ENCODE measurements at places on chromosomes 2 and 18.

DNA sequence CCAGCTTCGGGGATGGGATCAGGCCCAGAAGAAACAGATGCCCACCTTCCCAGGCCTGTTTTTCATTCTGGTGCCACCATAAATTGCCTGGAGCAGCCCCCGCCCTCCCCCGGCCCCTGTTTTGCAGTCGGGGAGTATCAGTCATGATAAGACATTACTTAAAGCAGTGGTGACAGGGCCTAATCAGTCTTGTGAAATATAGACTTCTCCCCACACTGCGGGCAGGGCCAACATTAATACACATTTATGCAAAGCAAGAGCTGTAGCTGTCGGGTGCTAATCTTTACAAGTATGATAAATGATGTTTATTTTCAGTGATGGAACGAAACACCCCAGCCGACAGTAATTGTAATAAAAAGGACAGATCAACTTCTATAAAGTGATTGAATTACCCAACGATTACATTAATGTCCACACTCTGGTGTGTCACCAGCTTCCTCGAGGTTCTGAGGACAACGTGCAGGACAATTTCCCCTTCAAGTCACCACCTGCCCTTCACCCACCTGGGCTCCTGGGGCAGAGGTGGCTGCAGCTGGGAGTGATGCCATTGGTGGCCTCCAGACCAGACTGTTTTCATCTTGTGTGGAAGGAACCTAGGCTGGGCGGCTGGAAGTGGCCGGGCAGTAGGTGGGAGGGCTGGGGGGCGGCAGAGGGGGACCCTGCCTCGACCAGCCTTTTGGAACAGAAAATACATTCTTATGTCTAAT lies 226.0 kb downstream of the TFCP2L1 start:
- no peak for DNase-seq

DNA sequence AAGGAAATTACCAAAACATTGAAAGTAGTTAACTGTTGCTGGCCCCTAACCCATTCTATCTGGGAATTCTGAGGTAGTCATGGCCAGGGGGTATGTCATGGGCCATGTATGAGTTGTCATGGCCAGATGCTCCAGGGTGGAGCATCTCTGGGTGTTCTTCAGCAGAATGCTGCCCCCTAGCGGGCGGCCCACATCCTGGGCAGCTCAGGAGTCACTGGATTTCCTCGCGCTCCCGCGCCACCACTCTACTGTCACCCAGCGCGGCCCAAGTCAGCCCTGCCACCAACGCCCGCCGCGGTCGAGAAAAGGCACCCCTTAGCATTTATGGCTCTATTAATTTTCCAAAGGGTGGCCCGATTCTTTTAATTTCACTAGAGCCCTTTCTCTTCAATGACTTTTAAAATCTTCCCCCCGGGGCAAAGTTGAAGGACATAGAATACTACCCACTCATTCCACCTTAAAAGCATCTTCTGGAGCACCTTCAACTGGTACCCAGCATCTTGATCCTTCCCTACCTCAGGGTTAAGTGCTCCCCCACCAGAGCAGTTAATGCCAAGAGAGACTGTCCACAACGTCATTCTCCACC lies 41.6 kb downstream of the PKDCC start:
- peak; percentile 63 for DNase-seq

DNA sequence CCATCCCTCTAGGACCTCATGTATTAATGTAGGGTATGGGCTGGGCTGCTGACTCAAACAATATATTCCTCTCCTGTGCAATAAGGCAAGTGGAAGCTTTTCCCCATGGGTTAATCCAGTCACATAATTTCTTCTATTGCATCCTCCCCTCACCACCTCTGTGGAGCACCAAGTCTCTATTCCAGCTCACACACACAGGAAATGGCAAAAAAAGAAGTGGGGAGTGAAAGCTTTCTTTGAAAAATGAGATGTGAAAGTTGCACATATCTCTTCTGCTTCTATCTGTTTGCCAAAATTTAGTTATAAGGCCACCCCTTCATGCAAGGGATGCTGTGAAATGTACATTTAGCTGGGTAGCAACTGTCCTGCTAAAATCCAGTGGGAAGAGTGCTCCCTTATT lies 121.3 kb downstream of the CDC42EP3 start:
- no peak for DNase-seq

GRCh38 chr18:44712025-44712424 lies 31.3 kb downstream of the SETBP1 start:
- no peak for DNase-seq

- no peak for DNase-seq
Observed at GRCh38 chr18:68676913-68677312, 38.0 kb downstream of the TMX3 start.

DNA sequence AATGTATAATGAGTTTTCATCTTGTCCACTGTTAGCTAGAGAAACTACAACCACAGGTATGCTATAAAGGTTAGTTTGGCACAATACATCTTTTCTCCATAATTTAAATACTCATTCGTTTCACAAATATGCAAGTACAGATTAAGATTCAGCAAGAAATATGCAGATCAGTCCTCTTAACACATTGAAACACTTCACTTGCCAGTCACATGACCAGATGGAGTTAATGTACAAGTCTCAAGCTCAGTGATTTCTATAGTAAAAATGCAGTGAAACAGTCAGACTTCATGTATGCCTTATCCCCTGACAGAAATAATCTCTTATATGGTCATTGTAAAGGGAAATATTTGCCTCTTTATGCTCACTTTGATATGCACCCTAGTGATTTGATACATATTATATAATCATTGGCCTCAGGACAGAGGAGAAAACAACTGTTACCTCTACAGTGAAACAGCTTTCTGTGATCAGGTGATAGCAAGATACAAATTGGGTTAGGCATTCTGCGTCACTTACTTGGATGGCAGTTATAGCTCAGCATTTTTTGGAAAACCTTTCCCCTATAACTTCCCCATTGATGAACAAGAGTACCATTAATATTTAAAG lies 104.6 kb downstream of the TCF4 start:
- no peak for DNase-seq

GRCh38 chr2:10462178-10463083 lies 14.3 kb upstream of the ODC1 start:
- DNase-seq: no peak

DNA sequence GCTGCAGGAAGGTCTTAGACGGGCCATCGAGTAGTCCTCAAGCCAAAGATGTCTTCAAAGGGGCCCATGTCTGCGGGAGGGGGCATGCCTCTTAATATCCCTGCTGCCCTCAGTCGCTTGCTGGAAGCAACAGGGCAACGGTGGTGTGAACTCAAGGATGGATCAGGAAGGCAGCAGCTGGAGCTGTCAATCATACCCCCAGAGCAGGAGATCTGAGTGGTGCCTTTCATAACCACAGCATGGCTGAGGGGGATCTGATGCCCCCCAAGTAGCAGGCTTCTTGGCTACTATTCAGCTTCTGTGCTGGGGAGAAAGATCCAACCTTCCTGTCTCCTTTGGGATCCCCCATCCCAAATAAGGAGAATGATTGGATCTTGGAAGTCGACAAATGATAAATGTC lies 46.4 kb downstream of the INSIG2 start:
- no peak for DNase-seq

- DNase-seq: no peak
Observed at GRCh38 chr2:238974501-238975166, 126.7 kb downstream of the TWIST2 start.

DNA sequence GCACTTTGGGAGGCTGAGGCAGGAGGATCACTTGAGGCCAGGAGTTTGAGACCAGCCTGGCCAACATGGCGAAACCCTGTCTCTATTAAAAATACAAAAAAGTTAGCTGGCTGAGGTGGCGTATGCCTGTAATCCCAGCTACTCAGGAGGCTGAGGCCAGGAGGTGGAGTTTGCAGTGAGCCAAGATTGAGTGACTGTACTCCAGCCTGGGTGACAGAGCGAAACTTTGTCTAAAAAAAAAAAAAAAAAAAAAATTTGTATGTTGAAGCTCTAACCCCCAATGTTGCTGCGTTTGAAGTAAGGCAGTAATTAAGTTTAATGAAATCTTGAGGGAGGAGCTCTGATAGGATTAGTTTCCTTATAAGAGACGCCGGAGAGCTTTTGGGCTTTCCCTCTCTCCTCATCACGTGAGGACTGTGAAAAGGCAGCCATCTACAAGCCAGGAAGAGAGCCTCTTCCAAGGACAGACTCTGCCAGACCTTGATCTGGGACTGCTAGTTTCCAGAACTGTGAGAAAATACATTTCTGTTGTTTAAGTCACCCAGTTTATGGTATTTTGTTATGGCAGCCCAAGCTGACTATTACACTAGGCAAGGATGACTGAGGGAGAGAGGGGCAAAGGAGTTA lies 11.5 kb upstream of the PNPT1 start:
- DNase-seq: no peak

DNA sequence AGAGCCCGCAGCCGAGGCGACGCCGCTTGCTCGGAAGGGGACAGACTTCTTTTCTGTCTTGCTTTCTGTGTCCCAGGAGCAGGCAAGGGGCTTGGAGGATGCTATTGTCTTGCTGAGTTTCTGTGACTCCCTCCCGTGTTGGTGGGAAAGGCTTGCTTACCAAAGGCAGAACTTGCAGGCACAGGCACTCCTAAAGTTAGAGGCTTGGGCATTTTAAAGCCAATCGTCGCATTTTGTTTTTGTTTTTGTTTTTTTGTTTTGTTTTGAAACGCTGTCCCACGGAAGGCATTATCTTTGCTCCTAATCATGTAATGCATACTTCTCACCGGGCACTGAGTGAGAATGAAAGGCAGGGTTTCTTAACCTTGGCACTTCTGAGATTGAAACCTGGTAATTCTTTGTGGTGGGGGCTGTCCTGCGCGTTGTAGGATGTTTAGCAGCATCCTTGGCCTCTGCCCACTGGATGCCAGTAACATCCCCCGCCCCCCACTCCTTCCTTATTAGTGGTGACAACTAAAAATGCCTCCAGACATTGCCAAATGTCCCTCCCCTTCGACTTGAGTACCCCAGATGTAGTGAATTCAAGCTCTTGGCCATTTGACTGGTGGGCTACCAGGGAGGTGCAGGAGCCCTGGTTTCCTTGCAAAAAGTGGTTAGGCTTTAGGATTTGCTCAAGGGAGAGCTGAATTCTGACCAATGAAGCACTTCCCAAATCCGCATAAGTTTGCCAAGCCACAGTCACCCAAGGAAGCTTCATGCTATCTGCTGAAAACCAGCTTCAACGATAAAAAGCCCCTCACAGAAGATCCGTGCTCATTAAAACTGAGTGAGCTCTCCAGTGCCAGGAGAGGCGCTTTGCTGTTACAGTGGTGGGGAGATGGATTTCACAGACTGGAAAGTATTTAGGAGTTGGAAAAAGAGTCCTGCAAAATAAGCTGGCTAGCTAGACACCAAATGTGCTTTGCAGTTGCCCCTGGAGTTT lies 1.2 kb downstream of the ANTXR1 start:
- no peak for DNase-seq

- DNase-seq: peak; percentile 69
Observed at GRCh38 chr2:65227020-65227455, 593 bp upstream of the ACTR2 start.

GRCh38 chr2:118644190-118644589 lies 203.3 kb downstream of the EN1 start:
- DNase-seq: no peak

GRCh38 chr2:77017355-77017745 lies 504.8 kb downstream of the LRRTM4 start:
- DNase-seq: no peak

GRCh38 chr18:60506682-60507081 lies 134.1 kb upstream of the MC4R start:
- DNase-seq: no peak

- no peak for DNase-seq
Observed at GRCh38 chr2:38066421-38067115, 9.4 kb downstream of the CYP1B1 start.

DNA sequence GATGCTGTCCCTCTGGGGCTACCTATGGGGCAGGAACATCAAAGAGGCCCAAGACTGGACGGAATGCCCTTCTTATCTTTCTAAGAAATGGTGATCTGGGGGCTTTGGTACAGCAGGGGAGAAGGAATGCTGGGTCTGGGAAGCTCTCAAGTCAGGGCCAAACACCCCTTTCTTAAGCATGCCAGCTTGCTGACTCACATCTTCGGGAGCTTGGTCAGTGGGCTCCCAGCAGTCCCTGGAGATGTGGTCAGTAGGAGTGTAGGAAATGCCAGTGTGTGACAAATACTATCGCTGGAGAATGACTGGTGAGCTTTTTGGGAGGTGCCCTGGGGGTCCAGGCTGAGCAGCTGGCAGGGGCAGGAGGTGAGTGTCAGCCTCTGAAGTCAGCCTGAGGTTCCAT lies 105.0 kb upstream of the CDC42EP3 start:
- DNase-seq: no peak

GRCh38 chr2:39571111-39571731 lies 94.5 kb upstream of the TMEM178A start:
- DNase-seq: no peak

DNA sequence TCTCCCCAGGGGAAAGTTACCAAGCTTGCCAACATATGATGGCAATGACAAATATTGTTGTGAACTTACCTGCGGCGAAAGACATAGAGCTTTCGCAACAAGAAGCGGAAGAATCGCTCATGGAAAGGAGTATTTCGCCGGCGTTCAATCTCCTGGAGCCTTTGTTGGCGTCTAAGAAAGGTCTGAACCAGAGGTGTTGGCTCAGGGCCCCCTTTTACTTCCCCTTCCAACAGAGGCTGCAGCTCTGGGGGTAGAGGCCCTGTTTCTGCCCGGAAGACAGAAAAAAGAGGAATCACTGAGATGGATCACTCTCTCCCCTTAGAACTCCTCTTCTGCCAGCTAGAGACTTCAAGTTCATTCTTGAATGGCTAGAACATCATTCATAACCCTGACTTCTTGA lies 10.8 kb downstream of the GGCX start:
- peak; percentile 43 for DNase-seq

DNA sequence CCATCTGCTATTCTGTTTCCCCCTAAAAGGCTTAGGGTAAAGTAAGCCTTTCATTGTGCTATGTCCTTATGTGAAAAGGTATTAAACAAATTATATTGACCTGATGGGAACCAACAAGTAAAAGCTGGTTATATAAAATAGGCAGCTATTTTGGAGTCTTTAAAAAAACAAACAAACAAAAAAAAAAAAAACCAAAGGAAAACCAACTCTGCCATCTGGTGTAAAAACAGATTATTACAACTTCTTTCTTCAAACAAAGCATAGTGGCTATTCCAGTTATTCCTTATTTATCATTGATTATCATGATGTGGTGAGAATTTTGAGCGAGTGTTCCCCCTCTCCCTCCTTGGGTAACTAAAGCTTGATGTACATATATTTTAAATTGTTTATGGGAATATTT lies 122.3 kb upstream of the FHL2 start:
- DNase-seq: peak; percentile 5

DNA sequence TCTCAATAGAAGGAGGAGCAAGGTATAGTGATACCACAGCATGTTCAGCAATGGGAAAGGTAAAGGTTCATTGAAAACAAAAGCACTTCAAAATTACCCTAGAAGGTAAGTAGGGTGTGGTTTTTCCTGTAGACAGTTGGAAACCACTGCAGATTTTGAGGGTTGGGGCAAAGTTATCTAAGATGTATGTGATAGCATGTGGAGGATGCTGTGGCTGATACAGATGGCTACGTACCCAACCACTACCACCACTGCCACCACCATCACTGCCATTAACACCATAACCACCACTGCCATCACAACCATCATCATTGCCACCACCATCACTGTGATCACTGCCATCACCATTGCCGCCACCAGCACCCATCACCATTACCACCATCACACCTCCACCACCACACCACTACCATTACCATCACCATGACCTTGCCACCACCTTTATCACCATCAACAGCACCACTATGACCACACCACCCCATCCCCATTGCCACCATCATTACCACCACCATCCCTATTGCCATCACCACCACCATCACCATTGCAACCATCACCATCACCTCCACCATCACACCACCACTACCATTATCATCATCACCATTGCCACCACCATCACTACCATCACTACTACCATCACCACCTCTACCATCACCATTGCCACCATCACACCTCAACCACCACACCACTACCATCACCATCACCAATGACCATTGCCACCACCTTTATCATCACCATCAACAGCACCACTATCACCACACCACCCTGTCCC lies 3.7 kb downstream of the TMSB10 start:
- DNase-seq: no peak
